ENCODE measurements at places on chromosomes 13 and 19.

GRCh38 chr19:14056069-14056666 lies 5.7 kb downstream of the PALM3 start:
- DNase-seq: no peak

DNA sequence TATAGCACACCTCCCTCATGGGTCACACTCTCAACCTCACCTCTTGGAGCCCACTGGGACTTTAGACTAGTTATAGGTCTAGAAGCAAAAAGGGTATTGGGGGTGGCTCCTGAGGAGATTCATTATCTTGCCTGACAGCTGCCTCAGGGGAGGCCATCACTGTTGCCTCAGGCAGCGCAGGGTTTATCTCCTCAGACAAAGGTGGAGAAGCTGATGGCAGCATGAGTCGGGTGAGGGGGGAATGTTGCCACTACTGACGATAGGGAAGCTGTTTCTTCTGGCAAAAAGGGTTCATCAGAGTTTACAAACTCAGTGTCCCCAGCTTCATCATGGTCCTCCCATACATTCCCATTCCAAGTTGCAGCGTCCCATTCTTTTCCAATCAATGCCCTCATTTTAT lies 562.4 kb downstream of the IRS2 start:
- no peak for DNase-seq

GRCh38 chr19:2270423-2271233 lies 11.3 kb downstream of the PEAK3 start:
- DNase-seq: peak; percentile 87

DNA sequence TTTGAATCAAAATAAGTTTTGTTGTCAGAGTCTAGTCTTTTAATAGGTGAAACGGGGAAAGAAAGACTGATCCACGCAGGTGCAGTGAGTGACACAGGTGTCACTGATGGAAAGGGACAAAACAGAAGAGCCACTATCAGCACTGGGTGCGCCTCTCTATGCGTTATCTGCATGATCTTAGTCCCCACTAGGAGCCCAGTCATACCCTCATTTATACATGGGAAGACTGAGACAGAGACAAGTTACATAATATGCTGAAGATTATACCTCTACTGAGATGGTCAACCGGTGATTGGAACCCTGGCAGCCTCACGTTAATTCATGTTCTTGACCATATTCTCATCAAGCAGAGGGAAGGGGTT lies 3.4 kb downstream of the LRCH1 start:
- no peak for DNase-seq

DNA sequence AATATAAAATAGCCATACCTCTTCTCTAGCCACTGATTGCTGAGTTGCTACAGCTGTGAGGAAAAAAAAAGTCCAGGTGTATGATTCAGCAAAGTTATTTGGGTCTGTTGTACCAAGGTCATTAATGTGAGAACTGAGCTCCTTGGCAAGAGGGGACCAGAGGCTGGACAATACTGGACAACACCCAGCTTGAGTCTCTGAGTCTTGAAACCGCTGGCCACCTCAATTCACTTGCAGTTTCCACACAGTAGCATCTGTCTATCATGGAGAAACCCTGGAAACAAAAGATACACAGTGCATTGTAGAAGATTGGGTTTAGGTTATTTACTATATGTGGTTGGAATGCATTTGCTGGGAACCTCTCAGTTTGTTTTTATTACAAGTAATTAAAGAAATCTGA lies 60.4 kb downstream of the WDFY2 start:
- peak; percentile 43 for DNase-seq

GRCh38 chr13:88395804-88396203 lies 724.6 kb downstream of the SLITRK5 start:
- DNase-seq: no peak

GRCh38 chr19:33280351-33280921 lies 21.9 kb downstream of the CEBPA start:
- DNase-seq: no peak

- no peak for DNase-seq
Measured at GRCh38 chr13:38686577-38687245, at the start of gene FREM2. Gene FREM2 (plus strand): TSS chr13:38687077. CDS start chr13:38687345, 268 bp downstream.

Measured in EH (cell line).